Kidney (tissue), 22 donors: ENCODE measurements at places on chromosomes 6 and 20.

- DNase-seq = no peak
Observed at GRCh38 chr20:48313324-48313723, 514.5 kb downstream of the PREX1 start.

DNA sequence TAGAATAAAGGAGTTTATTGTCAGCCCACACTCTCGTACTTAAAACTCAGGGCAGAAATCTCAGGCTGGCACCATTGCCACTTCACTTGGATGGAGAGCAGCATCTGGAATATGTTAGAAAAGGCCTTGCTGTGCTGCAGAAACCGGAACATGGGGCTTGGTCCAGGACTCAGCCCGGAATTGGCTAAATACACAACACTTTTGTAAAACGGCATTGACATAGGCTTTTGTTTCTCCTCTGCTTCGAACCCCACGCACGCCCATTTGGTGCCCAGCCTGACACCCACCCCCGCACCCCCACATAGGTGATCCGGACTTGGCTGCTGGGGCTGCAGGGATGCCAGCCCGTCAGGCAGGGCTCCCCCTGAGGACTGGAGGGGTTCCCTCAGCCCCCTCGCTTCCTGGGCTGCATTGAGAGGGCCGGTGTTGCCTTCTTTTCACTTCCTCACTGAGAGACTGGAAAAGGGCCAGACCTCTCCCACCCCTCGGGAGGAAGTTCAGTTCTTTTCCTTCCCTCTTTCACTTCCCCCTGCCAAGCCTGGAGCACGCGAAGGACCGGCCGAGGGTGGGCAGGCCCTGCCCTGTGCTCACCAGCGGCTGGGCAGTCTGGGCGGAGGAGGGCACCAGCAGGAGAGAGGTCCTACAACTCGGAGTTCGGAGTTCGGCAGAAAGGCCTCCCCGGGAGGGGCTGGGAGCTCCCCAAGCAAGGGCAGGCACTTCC lies 17.9 kb upstream of the CST3 start:
- DNase-seq = peak; percentile 28

GRCh38 chr6:130206479-130206878 lies 16.3 kb downstream of the SAMD3 start:
- DNase-seq = no peak

DNA sequence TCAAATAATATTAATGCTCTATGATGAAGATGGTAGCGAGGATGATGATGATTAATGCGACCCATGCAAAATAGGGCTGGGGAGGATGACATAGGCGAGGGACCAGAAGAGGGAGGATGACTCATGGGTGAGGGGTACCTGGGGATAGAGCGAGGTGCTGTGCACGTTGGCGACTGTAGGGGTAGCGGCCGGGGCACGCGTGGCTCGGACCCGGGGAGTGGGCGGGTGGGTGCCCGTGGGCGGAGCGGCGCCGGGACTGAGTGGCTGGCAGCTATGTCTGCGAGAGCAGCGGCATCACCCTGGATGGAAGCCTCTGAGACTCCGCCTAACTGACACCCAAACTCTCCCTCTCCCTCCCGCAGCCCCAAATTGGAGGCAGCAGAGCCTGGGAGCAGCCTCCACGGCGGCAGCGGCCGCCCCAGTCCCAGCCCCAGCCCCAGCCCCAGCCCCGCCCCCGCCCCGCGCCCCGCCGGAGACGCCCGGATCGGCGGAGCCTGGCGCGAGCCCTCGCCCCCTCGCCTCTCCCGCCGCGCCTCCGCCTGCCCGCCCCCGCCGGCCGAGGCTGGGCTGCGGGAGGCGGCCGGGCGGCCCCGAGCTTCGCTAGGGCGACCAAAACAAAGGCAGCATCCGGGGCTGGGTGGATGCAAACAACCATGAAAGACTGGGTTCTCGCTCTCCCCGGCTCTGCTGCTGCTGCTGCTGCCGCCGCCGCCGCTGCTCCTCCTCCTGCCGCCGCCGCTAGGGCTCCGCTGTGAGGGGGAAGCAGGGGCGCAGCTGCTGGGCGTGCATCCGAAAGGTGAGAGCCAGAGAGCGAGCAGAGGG lies at the start of gene RIMS1:
RIMS1 (plus strand) TSS at position 367 of the 822 bp plus-strand sequence. CDS start 474 bp downstream, outside the sequence.
- peak; percentile 61 for DNase-seq

DNA sequence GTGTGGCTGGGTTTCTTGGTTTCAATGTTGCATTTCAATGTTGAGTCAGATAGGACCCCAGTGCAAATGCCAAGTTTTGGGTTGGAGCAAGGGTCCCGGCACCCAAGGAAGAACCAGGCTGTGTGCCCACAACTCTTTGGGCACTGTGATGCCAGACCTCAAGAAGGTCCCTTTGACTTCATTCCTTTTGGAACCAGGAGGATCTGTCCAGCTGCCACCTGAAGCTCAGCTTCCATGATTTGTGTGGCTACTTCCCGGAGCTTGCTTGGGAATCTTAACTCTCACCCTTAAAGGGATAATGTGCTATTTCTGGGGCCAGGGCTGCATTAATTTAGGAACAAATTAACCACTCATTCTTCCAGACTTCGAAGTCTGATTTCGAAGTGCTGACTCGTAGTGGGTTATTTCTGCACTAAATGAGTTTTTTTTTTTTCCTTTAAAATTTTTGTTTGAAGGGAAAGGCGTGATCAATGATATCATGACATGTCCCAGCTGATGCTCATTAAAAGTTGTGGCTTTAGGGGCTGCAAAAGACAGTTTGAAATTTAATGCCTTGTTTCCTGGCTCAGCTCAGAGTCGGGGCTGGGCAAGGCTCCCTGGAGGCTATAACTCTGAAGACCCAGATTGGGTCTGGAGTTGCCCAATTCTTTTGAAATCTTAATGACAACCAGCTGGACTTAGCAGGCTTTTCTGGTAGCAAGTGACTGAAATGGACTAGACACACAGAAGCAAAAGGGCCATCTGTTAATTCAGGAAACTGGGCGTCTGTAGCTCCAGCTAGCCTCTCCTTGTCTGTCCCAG lies 24.0 kb upstream of the PHACTR3 start:
- DNase-seq = no peak

GRCh38 chr20:36281785-36282380 lies 24.3 kb upstream of the DLGAP4 start:
- DNase-seq = no peak

DNA sequence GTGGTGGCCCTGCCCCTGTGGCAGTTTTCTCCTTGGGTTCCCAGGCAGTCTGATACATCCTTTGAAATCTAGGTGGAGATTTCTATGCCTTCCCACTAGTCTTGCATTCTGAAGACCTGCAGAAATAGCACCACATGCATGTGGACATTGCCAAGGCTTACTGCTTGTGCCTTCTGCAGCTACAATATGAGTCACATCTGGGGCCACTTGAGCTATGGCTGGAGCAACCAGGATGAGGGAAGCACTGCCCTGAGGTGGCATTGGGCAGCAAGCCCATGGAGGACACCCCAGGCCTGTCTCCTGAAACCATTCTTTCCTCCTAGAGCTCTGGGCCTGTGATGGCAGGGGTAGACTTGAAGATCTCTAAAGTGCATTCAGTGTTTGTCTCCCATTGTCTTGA lies 15.7 kb upstream of the HLA-DQB2 start:
- no peak for DNase-seq

DNA sequence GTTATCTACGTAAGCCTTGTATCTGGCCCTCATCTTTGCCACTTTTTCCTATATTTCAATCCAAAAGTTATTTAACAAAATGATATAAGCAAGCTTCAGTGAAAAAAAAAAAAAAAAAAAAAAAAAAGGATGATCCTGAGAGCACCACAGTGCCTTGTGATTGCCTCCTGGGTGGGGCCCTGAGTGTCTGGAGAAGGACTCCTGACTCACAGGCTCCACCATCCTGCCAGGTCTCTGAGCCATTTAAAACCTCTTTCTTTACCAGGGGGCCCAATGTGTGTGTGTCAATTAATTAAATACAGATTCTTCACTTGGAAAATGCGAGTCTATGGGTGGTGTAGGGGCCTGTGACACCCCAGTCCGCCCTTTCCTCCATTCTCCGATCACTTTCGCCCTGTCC lies 105.2 kb downstream of the SMOC2 start:
- DNase-seq = no peak

GRCh38 chr6:103893141-103893581 lies 966.6 kb downstream of the HACE1 start:
- no peak for DNase-seq

GRCh38 chr6:27517928-27518787 lies 45.3 kb upstream of the ZNF184 start:
- DNase-seq = no peak

DNA sequence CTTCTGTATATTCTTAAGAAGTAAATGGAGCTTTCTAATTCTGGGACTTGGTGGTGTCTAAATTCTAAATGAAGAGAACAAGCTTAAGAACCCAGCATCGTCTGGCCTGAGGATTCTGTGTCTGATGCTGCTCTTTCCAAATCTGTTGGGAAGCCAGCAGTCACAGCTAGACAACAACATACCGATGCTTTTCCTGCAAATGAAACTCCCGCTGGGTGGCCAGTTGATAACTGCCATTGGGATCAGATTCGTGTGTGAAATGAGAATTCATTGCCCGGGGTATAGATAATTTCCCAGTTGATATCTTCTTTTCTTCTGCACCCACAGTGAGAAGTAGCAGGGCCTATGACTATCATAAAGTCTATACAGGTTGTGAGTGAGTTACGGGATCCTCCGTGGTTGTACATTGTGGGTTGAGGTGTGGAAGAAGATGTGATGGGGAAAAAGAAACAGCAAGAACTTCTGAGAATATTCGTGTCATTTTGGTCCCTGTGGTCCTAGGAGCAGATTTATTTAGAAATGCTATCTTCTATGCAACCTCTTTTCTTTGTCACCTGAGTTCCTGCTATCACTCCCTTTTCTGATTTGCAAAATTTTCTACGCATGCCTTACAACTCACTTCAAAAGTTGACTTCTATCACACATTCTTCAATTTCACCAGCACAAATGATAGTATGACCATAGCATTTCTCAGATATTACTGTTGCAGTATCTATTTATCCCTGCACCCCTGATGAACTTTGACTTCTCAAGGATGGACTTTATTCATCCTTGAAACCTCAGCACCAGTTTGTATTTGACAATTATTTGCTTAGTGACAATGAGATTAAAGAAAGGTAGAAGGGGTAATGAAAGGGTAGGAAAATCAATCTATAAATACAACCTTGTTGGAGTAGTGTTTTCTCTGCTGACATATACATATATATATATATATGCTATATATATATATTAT lies 10.4 kb downstream of the NOX3 start:
- no peak for DNase-seq

DNA sequence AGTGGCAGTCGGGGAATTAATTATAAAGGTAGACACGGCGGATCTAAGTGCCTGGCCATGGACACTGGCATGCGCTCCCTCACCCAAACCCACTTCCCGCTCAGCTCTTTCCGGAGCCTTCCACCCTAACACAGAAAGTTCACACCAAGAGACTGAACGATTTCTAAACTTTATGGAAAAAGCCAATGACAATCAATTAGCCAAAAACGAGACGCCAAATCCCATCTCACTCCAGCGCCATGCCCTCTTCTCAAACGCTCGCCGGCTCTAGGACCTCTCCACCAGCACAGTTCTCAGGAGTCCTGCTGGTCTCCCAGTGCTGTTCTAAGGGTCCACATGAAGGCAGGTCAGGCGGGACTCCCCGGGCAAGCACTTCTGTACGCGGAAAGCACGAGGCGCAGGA lies 641 bp downstream of the SF3B5 start:
- DNase-seq = no peak

- DNase-seq = no peak
Observed at GRCh38 chr6:73225396-73225795, at the start of gene KHDC1L. KHDC1L (minus strand) TSS chr6:73225496; CDS start chr6:73225408, 88 bp downstream.

DNA sequence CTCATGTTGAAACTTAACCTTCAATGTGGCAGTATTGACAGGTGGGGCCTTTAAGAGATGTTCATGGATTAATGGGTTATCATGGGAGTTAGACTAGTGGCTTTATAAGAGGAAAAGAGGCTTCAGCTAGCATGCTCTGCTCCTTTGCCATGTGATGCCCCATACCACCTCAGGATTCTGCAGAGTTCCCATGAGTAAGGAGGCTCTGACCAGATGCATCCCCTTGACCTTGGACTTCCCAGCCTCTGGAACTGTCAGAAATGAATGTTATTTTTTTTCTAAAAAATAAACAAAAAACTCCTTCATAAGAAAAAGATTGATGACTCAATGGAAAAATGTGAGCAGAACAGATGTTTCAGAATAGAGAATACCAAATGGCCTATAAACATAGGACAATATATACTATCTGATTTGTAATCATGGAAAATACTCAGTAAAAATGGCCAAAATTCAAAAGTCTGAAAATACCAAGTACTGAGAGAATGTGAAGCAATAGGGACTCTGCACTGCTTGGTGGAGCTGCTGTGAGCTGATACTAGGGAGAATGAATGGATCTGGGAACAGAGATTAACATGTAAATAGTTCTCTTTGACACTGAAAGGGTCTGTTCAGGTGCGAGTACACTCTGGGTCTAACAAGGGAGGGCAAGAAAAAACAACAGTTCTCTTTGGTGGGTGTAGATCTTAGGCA lies 7.4 kb upstream of the TRIM39 start:
- no peak for DNase-seq

- DNase-seq = no peak
Observed at GRCh38 chr20:25643716-25644115, 19.9 kb upstream of the NANP start.

DNA sequence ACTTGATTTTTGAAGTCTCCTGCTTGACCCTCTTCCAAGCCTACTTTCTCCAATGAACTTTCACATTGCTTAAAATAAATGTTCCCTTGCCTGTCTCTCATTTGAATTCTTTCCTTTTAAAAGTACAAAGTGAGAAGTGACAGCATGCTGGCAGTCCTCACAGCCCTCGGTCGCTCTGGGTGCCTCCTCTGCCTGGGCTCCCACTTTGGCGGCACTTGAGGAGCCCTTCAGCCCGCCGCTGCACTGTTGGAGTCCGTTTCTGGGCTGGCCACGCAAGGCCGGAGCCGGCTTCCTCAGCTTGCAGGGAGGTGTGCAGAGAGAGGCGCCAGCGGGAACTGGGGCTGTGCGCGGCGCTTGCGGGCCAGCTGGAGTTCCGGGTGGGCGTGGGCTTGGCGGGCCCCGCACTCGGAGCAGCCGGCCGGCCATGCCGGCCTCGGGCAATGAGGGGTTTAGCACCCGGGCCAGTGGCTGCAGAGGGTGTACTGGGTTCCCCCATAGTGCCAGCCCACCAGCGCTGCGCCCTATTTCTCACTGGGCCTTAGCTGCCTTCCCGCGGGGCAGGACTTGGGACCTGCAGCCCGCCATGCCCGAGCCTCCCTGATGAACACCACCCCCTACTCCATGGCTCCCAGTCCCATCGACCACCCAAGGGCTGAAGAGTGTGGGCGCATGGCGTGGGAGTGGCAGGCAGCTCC lies 31.9 kb downstream of the SERPINB6 start:
- DNase-seq = peak; percentile 24

GRCh38 chr20:25036331-25036936 lies 21.5 kb downstream of the ACSS1 start:
- peak; percentile 24 for DNase-seq

- no peak for DNase-seq
Observed at GRCh38 chr6:158514176-158514575, 45.7 kb upstream of the TMEM181 start.
